ENCODE measurements at places on chromosomes 7 and 10.

- no peak for DNase-seq
Measured at GRCh38 chr7:19079066-19079465, 38.4 kb downstream of the TWIST1 start.

- peak; percentile 12 for DNase-seq
Measured at GRCh38 chr10:86960003-86960862, 1.8 kb downstream of the SNCG start.

DNA sequence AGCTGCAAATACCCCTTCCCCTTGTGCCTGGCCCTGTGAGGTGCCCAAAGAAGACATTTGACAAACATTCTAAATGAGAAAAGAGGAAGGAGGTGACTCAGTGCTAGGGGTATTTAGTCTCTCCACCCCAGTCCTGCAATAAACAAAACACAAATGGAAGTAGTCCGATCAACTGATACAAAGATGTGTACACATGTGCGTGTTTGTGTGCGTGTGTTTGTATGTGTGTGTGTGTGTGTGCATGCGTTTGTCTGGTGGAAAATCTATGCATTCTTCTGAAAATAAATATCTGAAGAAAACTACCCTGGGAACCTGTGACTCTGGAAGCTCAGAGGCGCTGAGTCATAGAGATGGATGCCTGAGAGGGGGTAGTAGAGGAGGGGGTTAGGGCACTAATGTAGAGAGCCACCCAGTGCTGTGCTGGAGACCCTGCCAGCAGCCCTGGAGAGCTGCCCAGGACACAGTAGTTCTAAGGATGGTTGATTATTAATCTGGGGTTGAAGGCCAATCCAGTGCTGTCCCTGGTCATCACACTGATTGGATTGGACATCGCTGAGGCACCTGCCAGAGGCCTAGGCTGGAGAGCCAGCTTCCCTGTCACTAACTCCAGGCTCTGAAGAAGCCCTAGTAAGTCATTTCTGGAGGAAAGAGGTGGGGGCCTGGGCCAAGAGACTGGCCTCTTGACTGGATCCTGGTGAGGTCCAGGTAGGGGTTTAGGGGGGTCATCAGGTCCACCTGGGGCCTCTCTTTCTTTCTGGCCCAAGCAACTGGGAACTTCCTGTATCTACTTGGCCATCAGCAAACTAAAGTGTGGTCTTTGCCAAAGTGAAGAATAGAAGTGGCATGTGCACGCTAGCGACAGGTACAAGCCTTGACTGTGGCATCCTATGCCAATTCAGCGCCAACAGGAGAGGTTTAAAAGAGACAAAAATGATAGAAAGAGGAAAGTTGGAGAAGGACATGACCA, 18.5 kb downstream of the SFTPA1 start:
- no peak for DNase-seq

DNA sequence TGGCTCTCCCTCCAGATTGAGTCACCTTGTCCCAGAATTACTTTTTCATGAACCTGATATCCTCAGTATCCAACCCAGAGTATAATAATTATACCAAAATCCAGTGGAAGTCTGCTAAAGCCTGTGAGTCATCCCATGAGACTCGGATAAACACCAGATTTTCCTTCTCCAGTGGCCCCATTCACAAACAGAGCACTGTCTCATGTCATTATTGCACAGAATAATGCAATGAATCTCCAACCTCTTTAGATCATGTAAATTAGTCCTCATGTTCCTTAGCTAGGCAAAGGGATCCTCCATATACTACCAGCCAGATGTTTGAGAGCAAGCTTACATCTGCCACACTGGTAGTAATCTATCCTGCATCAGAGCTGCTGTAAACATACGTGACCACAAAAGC, 89.0 kb downstream of the AMPH start:
- DNase-seq: no peak

DNA sequence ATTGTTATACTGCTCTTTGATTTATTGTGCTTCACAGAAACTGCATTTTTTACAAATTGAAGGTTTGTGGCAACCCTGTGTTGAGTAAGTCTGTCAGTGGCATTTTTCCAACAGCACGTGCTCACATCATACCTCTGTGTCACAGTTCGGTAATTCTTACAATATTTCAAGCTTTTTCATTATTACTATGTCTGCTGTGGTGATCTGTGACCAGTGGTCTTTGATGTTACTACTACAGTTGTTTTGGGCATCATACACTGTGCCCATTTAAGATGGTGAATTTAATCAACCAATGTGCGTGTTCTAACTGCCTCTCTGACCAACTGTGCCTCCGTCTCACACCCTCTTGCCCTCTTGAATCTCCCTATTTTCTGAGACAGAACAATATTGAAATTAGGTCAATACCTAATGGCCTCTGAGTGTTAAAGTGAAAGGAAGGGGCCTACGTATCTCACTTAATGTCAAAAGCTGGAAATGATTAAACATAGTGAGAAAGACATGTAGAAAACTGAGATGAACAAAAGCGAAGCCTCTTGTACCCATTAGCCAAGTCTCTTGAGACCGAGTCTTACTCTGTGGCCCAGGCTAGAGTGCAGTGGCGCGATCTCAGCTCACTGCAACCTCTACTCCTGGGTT, 20.2 kb upstream of the ASL start:
- no peak for DNase-seq

DNA sequence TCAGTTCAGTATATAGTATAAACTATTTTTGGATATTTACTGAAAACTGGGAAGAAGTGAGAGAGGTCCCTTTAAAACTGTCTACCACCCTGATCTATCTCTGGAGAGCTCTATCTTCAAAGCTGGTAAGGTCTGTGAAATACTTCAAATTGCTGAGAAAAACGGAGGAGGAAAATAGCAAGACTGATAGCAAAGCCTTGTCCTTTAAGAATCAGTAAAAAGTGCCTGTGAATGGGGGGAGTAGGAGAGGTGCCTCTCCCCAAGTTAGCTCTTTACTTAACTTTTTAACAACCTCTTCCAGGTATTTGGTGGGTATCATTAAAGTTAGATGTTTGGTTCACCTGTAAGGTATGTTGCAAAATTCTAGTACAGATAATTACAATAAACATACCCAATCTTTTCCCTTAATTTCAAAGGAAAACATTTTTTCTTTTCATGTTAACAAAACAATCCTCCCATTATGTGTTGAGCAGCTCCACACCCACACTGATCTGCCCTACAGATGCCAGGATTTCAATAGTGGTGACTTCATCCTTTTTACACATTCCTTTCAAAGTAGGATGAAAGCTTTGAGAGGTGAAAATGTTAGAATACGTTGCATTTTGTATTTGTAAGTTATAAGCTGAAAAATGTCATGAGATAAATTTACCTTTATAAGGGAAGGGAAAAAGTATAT, 149.2 kb downstream of the CRPPA start:
- no peak for DNase-seq

GRCh38 chr7:25246306-25246705, 18.0 kb upstream of the NPVF start:
- DNase-seq: no peak

- no peak for DNase-seq
Measured at GRCh38 chr7:49866076-49866735, 92.8 kb downstream of the VWC2 start.

GRCh38 chr10:82981137-82981723, 1106.2 kb downstream of the NRG3 start:
- DNase-seq: no peak

DNA sequence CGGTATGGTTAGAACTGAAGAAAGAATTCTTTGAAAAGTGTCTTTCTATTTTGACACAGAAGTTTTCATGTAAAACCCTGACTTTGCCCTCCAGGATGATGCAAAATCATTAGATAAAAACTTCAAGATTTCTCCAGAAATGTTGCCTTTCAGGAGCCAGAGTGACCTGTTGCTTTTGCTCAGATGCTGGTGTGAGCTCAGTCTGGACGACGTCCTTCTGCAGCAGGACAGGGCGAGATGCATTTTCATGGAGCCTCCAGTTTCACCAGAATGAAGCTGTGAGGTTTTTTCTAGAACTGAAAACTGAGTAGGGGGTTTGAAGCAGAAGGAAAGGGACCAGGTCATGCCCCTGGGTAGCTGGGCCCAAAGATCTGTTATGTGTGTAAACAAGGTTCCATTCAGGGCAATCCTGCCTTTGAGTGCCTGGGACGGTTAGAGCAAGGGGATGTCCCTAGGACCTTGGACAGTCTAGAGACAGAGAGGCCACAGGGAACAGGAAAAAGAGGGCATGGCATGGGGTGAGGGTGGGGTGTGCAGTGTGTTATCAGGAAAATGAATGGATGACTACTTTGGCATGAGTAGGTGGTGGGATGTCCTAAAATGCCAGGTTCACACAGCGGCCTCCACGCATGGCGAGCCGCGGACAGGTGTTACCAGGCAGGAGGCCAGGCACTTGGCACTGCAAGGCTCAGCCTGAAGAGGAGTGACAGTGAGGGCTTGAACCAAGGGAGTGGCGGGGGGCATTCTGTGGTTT, 356.3 kb downstream of the CXCL12 start:
- DNase-seq: no peak

DNA sequence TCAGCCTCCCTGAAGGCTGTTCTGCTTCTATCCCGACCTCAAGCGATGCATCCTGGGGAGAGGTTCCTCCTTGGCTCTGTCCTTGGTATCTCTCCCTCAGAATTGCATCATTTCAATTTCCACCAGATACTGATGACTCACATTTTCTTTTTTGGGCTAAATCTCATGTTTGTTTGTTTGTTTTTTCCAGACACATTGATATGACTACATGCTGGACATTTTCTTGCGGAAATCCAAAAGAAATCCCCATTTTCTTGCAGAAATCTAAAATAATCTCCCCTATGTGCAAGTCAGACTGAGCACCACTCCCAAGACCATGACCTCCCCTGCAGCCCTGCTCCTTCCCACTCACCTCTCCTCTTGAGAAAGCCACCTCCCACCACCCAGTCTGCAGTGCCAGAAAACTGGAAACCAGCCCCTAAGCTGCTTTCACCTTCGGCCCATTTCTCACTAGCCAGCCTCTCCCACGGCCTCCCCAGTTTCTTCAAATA, 260.2 kb upstream of the PRKCQ start:
- no peak for DNase-seq

- DNase-seq: no peak
Measured at GRCh38 chr10:125132344-125132743, 28.0 kb downstream of the CTBP2 start.

DNA sequence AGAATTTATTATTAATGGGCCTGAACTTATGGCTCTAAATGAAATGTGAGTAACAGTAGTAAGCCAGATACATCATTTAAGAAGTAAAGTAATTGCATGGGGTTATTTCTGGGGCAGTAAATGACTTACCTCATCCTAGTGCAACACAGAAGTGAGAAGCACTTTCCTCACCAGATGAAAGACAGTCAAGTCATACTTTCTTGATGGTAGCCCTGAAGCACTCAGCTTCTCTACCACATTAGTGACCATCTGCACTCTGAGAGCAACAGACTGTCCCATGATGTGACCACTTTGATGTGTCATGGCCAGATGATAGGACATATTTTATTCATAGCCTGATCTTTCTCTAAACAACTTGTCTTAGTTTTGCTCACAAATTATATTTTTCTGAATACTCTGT, 369.5 kb upstream of the PHF14 start:
- no peak for DNase-seq

- DNase-seq: no peak
Measured at GRCh38 chr10:59880971-59881510, 25.3 kb downstream of the CCDC6 start.

DNA sequence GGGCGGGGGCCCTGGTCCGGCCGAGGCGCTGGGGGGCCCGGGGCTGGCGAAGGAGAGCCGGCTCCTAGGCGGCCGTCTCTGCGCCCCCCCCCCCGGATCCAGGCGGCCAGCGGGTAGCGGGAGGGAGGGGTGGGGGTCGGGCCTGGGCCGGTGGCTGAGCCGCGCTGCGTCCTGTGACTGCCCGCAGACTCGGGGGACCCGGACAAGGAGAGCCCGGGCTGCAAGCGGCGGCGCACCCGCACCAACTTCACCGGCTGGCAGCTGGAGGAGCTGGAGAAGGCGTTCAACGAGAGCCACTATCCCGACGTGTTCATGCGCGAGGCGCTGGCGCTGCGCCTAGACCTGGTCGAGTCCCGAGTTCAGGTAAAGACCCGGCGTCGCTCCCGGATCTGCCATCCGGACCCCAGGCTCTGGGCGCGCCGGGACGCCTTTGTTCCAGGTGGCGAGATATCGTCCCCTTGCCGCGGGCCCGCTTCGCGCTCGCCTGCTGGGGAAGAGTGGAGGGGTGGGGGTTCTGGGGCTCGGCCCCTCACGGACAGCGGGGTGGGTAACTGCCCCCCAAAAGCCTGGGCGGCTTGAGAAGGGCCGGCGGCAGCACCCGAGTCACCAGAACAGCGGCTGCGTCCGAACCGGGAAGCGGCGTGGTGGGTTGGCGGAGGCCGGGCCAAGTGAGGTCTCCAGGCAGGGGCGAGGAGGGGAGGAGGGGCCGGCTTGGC, 819 bp downstream of the UNCX start:
- no peak for DNase-seq

- DNase-seq: no peak
Measured at GRCh38 chr7:82617156-82617555, 173.6 kb upstream of the CACNA2D1 start.

DNA sequence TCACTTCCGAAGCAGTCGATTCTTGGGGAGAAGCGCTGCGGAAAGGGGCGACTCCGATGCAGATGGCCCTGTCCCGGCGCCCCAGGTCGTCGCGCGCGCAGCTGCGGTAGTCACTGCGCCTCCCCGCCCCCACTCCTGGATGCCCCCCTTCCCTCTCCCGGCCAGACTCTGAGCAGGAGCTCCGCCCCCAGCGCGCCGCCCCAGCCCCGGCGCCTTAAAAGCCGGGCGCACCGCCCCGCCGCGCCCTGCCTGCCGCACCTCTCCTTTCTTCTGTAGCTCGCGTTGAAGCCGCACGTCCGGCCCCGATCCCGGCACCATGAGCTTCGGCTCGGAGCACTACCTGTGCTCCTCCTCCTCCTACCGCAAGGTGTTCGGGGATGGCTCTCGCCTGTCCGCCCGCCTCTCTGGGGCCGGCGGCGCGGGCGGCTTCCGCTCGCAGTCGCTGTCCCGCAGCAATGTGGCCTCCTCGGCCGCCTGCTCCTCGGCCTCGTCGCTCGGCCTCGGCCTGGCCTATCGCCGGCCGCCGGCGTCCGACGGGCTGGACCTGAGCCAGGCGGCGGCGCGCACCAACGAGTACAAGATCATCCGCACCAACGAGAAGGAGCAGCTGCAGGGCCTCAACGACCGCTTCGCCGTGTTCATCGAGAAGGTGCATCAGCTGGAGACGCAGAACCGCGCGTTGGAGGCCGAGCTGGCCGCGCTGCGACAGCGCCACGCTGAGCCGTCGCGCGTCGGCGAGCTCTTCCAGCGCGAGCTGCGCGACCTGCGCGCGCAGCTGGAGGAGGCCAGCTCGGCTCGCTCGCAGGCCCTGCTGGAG, at the start of gene INA:
Gene INA, plus strand, starts transcription at position 243 of the 817 bp plus-strand sequence. Its CDS starts 74 bp downstream, at position 317.
- peak; percentile 86 for DNase-seq

GRCh38 chr7:73740771-73741170, 2.2 kb upstream of the ABHD11 start:
- no peak for DNase-seq

DNA sequence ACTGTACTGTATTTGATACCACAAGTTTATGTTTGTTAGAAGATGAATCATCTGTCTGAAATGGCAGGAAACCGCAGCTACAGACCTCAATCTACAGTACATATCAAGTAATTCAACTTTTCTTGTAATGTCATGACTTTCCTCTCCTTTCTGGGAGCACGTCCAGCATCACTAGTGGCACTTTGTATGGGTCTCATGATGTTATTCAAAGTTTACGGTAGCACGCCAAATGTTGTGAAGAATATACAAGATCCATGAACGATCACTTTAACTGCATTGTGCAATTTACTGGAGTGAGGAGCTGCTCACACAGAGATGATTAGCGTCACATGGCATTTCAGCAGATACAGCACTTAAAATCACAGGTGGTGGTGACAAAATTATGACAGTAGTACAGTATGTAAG, 257.8 kb upstream of the GNAI1 start:
- DNase-seq: no peak
